Peyer's patch (tissue), 4 donors: ENCODE measurements at places on chromosomes 4 and X. TPM values are rescaled to one million over a fixed set of nuclear protein-coding genes. Genes with fewer than 3 reads are reported as not detected.

Gene REPS2
- total RNA-seq = 8.7 TPM

Gene OPHN1
- total RNA-seq = 6.3 TPM

Gene EDNRA
- total RNA-seq = 0.88 TPM

Gene HSFX2
- 2.0 TPM for total RNA-seq

Gene ZFP42
- not detected for total RNA-seq

Gene MTMR8
- 8.0 TPM for total RNA-seq

DNA sequence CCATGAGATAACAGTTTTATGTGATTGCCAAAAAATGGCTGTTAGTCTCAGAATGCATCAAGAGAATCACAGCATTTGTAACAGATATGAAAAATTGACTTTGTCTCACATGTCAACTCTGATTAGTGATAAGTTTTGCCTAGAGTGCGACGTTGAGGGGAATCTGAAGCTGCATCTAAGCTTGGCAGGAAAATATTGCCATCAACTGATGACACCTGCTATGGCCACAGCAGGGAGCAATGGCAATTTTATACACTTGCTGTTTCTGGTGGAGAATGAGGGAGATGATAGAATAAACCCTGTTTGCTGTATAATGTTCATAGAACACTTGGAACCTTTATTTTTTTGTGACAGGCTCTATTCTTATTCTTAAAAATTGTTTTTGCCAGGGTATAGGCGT is 205.4 kb upstream of the GNPDA2 start:
- no peak overlapping the region for H3K4me3 ChIP-seq
- H3K27ac ChIP-seq = no peak overlapping the region
- no peak for DNase-seq
- no peaks in the 10 kb centered on the region for H3K4me1 ChIP-seq
- no peaks in the 10 kb centered on the region for H3K27me3 ChIP-seq

Gene PRSS12
- total RNA-seq = 71.0 TPM

Gene AFF2
- total RNA-seq = 0.18 TPM

GRCh38 chr4:19776021-19776459 is 475.7 kb upstream of the SLIT2 start:
- no peaks in the 10 kb centered on the region for H3K4me1 ChIP-seq
- no peak overlapping the region for H3K27ac ChIP-seq
- no peak overlapping the region for H3K4me3 ChIP-seq
- DNase-seq = no peak
- no peaks in the 10 kb centered on the region for H3K36me3 ChIP-seq

GRCh38 chr4:140081641-140082390 is 72.2 kb downstream of the MAML3 start:
- no peaks in the 10 kb centered on the region for H3K27me3 ChIP-seq
- H3K4me3 ChIP-seq = no peak overlapping the region
- DNase-seq = no peak
- no peaks in the 10 kb centered on the region for H3K36me3 ChIP-seq
- no peaks in the 10 kb centered on the region for H3K4me1 ChIP-seq

DNA sequence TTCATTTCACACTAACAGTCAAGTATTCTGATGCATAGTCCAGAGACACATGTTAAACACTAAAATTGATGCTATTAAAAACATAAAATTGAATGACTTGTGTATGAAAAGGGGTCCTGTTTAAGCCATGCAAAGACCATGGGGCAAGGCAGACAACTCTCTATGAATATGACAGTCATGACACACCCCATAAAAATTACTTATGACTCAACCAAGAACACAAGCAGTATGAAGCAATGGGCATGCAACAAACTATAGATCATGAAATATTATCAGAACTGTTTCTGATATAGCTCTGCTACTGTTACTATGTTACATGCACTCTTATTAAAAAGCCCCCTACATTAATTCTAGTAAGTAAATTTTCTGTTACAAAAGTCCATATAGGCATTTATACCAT is 57.5 kb upstream of the ZCCHC13 start:
- H3K27me3 ChIP-seq = no peaks in the 10 kb centered on the region
- no peak overlapping the region for H3K4me3 ChIP-seq
- no peak for DNase-seq
- no peak overlapping the region for H3K27ac ChIP-seq
- no peaks in the 10 kb centered on the region for H3K36me3 ChIP-seq

GRCh38 chr4:116539744-116540143 is 545.6 kb downstream of the TRAM1L1 start:
- no peak overlapping the region for H3K27ac ChIP-seq
- no peak overlapping the region for H3K4me3 ChIP-seq
- no peaks in the 10 kb centered on the region for H3K36me3 ChIP-seq
- no peak for DNase-seq
- no peaks in the 10 kb centered on the region for H3K4me1 ChIP-seq
- H3K27me3 ChIP-seq = no peaks in the 10 kb centered on the region

Gene SSX2B
- total RNA-seq = not detected

Gene RRH
- total RNA-seq = not detected

DNA sequence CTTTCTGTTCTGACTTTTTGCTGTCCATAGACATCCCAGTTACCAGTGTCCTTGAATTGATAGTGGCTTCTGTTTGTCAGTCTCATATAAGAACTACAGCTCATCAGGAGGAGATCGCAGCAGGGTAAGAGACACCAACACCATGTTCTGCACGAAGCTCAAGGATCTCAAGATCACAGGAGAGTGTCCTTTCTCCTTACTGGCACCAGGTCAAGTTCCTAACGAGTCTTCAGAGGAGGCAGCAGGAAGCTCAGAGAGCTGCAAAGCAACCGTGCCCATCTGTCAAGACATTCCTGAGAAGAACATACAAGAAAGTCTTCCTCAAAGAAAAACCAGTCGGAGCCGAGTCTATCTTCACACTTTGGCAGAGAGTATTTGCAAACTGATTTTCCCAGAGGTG is 30.1 kb downstream of the GUCY1A1 start:
- H3K4me1 ChIP-seq = no peaks in the 10 kb centered on the region
- H3K4me3 ChIP-seq = no peak overlapping the region
- no peaks in the 10 kb centered on the region for H3K36me3 ChIP-seq
- H3K27ac ChIP-seq = no peak overlapping the region

Gene RBM46
- total RNA-seq = not detected

Gene POU3F4
- not detected for total RNA-seq

DNA sequence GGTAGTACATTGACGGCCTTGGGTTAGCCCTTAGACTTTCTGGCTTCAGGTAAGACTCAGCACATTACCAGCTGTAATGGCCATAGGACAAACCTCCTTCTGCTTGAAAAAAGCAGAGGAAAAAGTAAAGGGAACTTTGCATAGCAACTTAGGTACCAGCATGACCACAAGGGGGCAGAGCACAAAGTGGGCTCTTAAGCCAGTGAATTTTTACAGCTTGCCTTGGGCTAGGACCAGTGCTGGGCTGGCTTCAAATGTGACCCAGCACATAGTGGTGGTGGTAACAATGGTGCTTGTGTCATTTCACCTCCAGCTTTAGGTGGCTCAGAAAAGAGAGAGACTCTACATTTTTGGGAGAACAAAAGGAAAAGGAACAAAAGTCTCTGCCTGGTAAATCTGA is 66.1 kb downstream of the KLHL4 start:
- no peak overlapping the region for H3K27ac ChIP-seq
- DNase-seq = no peak
- H3K36me3 ChIP-seq = no peaks in the 10 kb centered on the region
- no peaks in the 10 kb centered on the region for H3K4me1 ChIP-seq
- no peak overlapping the region for H3K4me3 ChIP-seq

DNA sequence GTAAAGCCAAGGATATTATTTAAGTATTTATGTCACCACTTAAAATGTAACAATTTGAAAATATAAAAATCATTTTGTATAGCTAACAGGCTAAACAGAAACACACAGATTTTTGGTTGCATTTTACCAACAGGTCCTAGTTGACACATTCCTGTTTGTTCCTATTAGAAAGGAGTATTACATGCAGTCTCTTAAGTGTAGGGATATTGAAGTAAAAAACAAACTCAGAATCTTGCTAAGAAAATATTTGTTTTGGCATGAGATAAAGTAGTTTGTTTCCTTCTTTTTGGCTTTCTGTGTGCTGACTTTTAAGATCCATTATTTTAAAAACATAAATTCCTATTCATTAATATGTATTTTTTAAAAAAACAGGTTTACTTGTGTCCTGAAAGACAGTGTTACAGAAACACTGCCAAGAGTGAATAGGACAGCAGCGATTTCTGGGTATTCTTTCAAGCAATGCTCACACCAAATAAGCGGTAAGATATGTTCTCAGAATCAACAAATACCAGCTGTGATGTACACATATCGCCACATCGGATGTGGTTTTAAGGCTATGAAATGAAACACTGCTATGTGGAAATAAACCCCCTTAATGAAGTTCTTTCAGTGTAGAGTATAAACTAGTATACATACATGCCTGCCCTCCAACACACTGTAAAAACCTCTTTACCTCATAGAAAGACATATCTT is 6.9 kb downstream of the F11 start:
- H3K4me3 ChIP-seq = no peak overlapping the region
- no peaks in the 10 kb centered on the region for H3K4me1 ChIP-seq
- no peaks in the 10 kb centered on the region for H3K36me3 ChIP-seq
- H3K27ac ChIP-seq = no peak overlapping the region
- DNase-seq = no peak

- H3K4me1 ChIP-seq = no peaks in the 10 kb centered on the region
- DNase-seq = no peak
- H3K36me3 ChIP-seq = no peaks in the 10 kb centered on the region
- no peak overlapping the region for H3K4me3 ChIP-seq
- no peaks in the 10 kb centered on the region for H3K27me3 ChIP-seq
These were observed 229.1 kb downstream of the PALLD start for GRCh38 chr4:168725930-168726329.

DNA sequence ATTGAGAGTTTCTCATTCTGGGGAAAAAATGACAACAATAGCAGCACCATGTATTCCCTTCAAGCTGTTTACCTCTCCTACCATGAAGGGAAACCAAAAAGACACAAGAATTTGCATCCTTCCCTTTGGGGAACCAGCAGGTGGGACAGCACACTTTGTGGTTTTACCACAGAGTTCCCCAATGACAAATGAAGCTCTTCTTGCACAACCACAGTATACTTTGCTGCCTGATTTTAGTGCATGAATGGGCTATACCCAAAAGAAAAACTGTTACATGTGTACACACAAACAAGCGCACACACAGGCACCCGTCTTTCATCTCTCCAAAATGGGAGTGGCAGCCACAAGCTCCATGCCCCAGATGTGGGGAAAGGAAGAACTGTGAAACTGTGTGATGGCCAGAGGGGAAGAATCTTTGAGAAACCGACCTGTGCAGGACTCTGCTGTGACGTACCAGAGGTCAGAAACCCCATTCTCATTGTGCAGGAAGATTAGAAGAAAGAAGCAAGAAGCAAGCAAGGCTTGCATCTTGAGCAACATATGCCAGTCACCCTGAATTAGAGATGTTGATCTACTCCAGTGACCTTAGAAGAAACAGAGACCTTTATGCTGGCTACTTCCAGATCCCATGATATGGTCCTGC is 2.7 kb upstream of the MAML3 start:
- no peak overlapping the region for H3K4me3 ChIP-seq
- no peak for DNase-seq
- no peaks in the 10 kb centered on the region for H3K36me3 ChIP-seq
- H3K27me3 ChIP-seq = no peaks in the 10 kb centered on the region
- H3K4me1 ChIP-seq = peaks cover 5% of the 10 kb centered on the region

GRCh38 chr4:26263165-26263564 is 57.6 kb upstream of the RBPJ start:
- H3K4me1 ChIP-seq = no peaks in the 10 kb centered on the region
- DNase-seq = no peak
- no peaks in the 10 kb centered on the region for H3K27me3 ChIP-seq
- H3K27ac ChIP-seq = no peak overlapping the region
- H3K36me3 ChIP-seq = no peaks in the 10 kb centered on the region
- H3K4me3 ChIP-seq = no peak overlapping the region

Gene SMIM10L2A
- not detected for total RNA-seq
